ENCODE measurements at places on chromosomes 3 and 15.

- DNase-seq, result no peak
Observed at GRCh38 chr3:43852066-43852465, 161.3 kb downstream of the ABHD5 start.

DNA sequence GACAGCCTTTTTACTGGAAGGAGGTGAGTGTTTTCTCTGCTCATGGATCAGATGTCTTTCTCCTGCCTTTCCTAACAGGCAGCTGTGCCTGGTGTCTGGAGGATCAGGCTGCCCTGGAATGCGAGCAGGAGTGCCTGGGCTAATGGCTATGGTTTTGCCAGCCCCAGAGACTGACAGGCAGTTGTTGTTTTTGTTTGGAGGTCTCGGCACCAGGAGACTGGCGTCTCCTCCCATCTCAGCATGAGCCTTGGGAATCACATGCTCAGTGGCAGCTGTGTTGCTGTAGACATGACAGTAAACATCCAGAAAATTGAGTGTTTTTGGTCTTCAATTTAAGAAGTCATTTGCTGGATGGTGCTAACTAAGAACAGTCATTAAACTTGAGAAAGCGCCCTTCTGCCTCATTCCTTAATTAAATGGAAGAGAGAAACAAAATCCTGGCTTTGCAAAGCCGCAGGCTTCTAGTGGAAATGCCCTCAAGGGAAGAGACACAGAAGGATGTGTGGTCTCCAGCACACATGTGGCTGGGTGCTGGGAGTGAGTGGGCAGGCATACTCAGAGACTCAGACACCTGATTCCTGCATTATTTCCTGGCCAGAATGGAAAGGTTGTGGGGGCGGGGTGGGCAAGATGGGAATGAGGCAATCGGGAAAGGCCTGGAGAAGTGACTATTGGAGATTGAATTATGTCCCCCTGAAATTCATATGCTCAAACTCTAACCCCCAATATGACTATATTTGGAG, 97.0 kb upstream of the NMNAT3 start:
- peak; percentile 68 for DNase-seq

GRCh38 chr15:50563756-50564155, 17.3 kb upstream of the USP50 start:
- no peak for DNase-seq

DNA sequence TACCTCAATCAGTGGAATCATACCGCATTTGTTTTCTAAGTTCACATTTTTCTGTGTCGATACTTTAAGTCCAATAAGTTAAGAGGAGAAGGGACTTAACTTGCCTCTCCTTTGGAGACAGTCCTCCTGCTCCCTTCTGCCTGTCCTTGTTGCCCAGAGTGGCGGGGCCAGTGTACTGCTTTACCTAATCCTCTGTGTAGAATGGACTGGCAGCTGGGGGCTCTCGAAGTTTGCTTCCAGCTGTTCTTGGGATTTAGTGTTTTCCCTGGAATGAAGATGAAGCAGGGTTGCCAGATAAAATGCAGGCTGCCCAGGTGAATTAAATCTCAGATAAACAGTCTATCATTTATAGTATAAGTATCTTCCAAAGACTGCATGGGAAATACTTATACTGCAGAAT, 287.6 kb upstream of the C2CD4B start:
- no peak for DNase-seq

GRCh38 chr15:53260647-53261046, 470.5 kb upstream of the ONECUT1 start:
- DNase-seq, result no peak

DNA sequence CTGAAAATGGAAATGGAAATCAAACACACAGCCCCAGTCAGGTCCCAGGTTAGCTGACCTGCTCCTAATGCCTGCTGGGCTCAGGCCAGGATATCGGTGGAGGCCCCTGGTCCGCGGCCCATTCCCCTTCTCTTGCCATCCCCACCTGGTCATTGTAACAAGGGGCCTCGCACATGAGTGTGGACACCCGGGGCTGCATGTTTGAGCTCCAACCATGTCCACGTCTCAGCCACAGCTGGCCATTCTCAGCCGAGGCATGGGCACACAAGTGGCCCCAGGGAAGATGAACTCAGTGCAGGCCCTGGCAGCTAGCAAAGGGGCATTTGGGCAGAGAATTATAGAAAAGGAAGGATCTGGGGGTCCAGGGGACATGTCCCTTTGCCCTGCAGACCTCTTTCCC, 41.7 kb downstream of the FAM174B start:
- DNase-seq, result no peak

DNA sequence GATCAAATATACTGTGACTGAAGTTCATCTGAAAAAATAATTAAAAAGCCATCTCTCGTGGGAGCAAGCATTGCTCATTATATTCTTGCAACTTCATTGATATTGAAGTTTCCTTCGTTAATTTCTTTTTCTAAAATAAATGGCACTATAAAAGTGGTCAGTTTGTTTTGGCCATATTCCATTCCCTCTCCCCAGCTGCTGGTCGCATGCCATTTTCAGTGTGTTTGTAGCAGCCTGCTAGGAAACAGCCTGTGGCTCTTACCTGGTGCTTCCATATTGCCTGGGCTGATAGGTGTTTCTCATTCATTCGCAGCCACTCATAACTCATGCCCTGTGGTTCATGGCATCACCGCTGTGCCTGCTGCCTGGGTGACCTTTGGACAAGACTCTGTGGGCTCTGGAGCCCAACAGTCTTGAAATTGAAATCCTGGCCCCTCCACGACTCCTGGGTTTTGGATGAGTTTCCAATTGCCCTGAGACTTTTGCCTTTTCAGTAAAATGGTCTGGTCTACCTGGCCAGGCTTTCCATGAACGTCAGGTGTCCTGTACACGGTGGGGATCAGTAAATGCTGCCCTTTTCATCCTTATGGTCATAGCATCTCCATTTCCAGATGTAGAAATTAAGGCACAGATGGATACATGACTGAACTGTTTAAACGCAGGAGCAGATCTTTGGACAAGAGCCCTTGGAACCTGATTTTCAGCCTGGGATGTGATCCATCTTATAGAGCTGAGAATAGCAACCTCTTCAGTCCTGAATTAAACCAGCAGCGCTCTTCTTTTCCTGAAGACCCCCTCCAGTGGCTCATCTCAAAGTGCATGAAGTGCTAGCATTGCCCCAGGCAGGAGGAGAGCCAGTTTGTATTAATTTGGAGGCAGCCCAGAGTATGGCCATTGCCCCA, 69.4 kb downstream of the SLCO3A1 start:
- peak; percentile 40 for DNase-seq

GRCh38 chr3:112782491-112782890, 64.2 kb downstream of the CD200R1L start:
- no peak for DNase-seq

GRCh38 chr3:160686955-160687535, 10.1 kb downstream of the ARL14 start:
- peak; percentile 50 for DNase-seq

DNA sequence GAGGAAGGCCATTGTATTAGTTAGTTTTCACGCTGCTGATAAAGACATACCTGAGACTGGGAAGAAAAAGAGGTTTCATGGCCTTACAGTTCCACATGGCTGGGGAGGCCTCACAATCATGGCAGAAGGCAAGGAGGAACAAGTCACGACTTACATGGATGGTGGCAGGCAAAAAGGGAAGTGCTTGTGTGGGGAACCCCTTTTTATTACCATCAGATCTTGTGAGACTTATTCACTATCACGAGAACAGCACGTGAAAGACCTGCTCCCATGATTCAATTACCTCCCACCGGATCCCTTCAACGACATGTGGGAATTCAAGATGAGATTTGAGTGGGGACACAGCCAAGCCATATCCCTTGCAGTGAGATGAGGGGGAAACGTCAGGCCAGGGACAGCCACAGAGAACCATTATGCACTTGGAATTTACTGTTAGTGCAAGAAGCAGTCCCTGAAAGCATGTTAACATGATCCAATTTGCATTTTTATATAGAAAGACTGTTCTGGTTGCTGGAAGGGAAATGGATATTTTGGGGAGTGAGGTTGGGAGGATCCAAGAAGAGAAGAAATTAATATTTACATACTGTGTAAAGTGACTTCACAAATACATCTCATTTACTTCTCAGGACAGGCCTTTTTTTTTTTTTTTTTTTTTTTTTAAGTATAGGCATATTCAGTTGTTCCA, 87.1 kb downstream of the ARNT2 start:
- DNase-seq, result no peak

GRCh38 chr3:127180859-127181258, 12.1 kb upstream of the PRR23E start:
- DNase-seq, result no peak

GRCh38 chr3:153273217-153273616, 111.2 kb downstream of the RAP2B start:
- no peak for DNase-seq

GRCh38 chr3:183775781-183776180, 49.6 kb downstream of the MAP6D1 start:
- no peak for DNase-seq

GRCh38 chr3:176590722-176591121, 606.6 kb downstream of the TBL1XR1 start:
- DNase-seq, result peak; percentile 40
